ENCODE measurements at places on chromosomes 5 and 9. TPM values are rescaled to one million over a fixed set of nuclear protein-coding genes. Genes with fewer than 3 reads are reported as not detected.

- DNase-seq: no peak
Observed at GRCh38 chr5:31359839-31360238, 166.4 kb downstream of the CDH6 start.

CDKN2A gene
- 0.68 TPM for total RNA-seq

GRCh38 chr5:180093651-180094382 is 22.3 kb upstream of the RNF130 start:
- DNase-seq: no peak

PCDHA5 gene
- total RNA-seq: 1.1 TPM

DNA sequence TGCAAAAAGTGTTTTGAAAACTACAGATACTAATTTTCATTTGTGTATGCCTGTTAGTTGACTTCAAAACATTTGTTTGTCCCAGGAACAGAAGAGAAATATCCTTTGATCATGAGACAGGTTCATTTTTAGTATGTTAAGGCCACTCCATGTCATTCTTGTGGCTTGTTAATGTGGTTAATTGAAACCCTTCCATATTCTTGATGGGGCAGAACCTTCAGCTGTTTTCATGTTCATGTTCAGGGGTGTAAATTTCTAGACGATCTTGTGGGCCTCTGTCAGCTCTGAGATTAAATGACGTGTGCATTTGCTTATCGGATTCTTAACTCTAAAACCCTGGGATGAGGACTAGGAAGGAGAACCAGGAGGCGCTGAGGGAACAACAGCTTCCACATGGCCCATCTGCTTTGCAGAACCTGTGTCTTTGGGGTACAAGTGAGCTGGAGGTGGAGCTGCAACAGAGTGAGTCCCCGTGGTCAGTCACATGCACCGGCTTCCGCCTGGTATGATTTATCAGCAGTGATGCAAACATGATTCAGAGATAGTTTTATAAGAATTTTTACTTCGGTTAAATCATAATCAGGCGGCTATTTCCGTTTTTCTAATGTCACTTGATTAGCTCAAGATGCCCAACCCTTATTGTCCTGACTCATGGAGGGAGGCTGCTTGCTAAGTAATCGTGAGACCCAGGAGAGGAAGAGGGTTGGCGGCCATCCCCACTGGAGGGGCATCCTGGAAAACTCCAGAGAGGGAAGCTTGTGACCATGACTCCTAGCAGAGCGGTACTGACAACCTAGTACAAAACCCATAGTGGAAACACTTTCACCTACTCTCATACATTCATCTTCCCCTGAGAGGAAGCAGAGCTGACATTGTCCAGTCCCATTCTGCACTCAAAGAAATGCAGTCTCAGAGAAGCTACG is 138.4 kb downstream of the C9orf152 start:
- peak; percentile 54 for DNase-seq

GRCh38 chr5:31833710-31834109 is 194.8 kb downstream of the PDZD2 start:
- DNase-seq: no peak

GRCh38 chr5:15901151-15901550 is 278.4 kb downstream of the MARCHF11 start:
- DNase-seq: no peak

DNA sequence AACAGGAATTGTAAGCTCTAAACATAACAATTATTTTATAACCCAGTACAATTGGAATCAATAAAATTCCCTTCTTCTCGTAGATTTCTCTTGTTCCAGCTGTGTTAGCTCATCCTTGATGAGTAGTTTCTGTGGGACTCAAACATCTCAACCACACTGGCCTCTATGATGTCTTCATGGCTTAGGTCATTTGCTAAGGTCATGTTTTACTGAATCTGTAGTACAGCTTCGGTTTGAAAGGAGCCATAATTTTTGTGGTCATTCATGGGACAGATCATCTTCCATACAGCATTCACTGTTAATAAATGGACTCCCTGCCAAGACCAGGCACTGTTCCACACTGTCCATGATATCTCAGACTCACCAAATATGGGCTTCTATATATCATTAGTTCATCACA is 369.0 kb upstream of the RFX3 start:
- no peak for DNase-seq

SURF1 gene
- 45.4 TPM for total RNA-seq

GRCh38 chr5:101473483-101473882 is 570.4 kb upstream of the ST8SIA4 start:
- peak; percentile 54 for DNase-seq

GRCh38 chr5:74502479-74502950 is 138.0 kb downstream of the ENC1 start:
- DNase-seq: no peak

DNA sequence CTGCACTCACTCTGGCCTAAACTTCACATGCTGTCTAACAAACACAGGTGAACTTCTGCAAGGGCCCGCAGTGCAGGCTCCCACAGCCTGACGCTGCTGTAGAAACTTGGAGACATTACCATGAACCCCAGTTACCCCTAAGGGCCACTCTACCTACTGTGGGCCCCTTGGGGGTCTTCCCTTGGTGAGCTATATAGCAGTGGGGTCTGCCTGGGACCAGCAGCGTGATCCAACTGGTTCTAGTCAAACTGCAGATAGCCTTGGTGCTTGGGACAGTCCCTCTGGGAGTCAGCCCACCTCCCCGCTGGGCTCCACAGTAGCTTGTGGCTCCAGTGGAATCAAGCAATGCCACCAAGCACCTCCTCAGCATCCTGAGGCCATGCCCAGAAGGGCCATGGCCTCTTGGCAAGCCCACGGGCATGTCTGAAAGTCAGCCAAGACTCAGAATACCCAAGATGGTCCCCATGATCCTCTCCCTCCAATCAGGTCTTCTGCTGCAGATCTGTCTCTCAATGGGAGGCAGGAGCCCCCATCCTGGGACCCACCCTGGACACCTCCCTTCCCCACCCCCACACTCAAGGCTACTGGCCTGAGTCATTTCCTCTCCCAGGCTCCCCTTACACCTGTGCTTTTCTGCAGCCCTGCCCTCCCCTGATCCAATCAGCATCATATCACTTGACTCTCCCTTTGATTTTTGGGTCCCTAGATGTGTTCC is 230.0 kb upstream of the IRX1 start:
- no peak for DNase-seq

NR2F1-AS1 gene
- 5.2 TPM for total RNA-seq

SAPCD2 gene
- 5.9 TPM for total RNA-seq

- DNase-seq: no peak
Observed at GRCh38 chr9:79880626-79881025, 308.9 kb downstream of the TLE4 start.

ZBTB34 gene
- total RNA-seq: 2.6 TPM

MORN5 gene
- total RNA-seq: not detected

GRCh38 chr9:94921092-94921471 is 194.6 kb downstream of the AOPEP start:
- no peak for DNase-seq
